Foreskin melanocyte (primary cell): ENCODE measurements at places on chromosomes 3 and 15.

- no peak for DNase-seq
Observed at GRCh38 chr3:126509597-126510307, 7.8 kb downstream of the UROC1 start.

GRCh38 chr15:47485419-47485818 lies 231.9 kb upstream of the SEMA6D start:
- DNase-seq = no peak

DNA sequence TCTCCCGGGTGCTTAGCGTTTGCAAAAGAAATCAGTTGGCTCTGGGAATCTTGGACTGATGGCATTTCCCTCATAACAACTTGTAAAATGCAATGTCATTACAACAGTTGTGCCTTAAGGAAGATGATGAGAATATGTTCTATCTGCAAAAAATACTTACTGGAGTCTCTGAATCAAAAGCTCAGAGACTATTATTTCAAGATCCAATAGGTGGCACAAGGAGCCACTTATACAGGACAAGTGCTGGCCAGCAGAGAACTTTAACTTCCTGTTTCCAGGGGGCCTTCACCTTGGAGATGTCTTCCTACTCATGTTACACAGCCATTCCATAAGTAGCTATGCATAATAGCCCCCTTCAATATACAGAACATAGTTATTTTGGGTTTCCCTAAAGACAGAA lies 8.9 kb upstream of the RPS27L start:
- DNase-seq = no peak

DNA sequence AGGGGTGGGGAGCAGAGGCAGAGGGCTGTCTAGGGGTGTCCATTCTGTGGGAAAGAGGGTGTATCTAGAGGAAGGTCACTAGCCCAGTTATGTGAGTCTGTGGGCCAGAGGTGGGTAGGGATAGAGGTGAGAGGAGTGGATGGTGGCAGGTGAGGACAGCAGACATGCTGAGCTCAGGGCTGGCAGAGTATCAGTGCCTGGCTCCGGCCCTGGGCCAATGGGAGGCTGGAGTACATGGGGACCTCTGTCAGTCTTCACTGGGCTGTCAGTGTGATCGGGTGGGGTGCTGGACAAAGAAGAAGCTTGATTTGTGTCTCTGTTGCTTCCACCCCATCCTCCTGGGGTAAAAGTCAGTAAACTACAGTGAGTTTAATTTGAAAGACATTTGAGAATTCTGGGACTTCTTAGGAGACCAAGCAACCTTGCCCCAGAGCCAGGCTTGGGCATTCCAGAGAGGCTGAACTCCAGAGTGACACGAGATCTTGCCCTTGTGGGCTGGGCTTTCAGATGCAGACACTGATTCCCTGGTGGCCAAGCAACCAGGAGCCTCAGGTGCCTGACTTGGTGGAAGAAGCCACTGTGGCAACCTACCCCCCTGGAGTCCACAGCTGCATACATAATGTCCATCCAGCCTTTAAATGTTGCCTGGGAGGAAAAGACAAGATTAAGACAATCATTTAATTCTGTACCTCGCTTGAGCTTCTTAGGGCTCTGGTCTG lies 60.7 kb downstream of the EXOG start:
- DNase-seq = no peak

DNA sequence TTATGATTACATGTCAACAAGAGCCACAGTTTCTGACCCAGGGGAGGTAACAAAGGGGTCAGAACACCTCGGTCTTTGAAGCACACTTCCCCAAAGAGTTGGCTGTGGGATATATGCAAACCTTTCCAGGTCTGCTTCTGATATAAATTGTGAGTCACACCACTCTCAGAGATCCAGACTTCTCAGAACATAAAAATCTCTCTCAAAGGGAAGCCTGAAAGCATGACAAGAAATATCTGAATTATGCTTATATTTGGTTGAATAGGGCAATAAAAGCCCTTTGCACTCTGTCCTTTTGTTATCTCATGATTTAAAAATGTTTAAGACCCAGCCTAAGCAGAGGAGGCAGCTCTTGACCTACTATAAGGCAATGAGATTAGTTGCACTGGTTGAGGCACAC lies 56.8 kb downstream of the MYH15 start:
- no peak for DNase-seq

DNA sequence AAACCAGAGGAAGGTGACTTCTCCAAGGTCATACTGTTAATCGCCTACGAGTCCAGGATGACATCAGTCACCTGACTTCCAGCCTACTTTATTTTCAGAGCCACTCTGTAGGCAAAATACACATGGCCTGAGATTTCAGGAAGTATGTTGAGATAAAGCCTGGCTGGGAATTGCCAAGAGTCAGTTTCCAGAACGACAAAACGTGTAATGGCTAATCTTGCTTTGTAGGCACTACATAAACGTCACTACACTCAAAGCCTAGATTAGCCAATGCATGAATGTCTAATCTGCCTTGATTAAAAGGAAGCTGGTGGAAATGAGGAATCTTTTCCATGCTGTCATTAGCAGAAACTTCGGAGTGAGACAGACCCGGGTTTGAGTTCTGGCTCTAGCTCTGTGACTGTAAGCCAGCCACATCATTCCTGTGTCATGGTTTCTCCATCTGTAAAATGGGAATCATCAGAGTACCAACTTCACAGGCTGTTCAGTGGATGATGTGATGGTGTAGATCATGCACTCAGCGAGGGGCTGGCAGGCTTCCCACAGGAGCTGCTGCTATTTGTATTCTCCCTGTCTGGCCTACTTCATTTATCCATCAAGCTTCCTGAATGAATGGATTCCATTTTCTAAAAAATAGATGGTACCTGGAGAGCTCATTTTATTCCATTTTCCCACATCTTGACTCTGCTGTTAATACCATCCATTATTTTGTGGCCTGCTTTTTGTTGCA lies 241.9 kb downstream of the XXYLT1 start:
- no peak for DNase-seq

DNA sequence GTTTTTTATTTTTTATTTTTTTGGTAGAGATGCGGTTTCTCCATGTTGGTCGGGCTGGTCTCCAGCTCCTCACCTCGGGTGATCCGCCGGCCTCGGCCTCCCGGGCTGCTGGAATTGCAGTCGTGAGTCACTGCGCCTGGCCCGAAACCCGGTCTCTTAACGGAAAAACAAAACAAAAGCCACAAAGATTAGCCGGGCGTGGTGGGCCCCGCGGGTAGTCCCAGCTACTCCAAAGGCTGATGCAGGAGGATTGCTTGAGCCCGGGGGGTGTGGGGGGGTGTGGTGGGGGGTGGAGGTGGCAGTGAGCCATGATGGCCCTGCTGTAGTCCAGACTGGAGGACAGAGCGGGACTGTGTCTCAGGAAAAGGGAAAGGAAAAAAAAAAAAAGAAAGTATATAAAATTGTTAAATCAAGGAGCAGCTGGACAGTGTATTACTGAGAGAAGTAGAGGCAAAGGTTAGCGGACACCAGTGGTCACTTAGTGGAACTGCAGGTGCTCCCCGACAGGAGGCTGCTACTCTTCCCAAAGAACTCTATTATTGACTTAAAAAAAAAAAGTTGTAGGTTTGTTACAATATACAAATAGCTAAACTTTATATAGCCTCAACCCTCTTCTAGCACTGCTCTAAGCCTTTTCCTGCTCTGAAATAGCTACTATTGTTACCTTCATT lies 30.3 kb upstream of the TUBGCP5 start:
- DNase-seq = no peak

GRCh38 chr3:195731356-195731905 lies 10.7 kb downstream of the MUC20 start:
- no peak for DNase-seq

- DNase-seq = no peak
Observed at GRCh38 chr15:27382361-27383025, 411.5 kb downstream of the GABRG3 start.

GRCh38 chr3:106575029-106575428 lies 706.2 kb upstream of the CBLB start:
- DNase-seq = no peak

GRCh38 chr3:129665024-129665768 lies 58.7 kb upstream of the PLXND1 start:
- peak; percentile 26 for DNase-seq

GRCh38 chr3:148643389-148643840 lies 54.3 kb upstream of the AGTR1 start:
- DNase-seq = no peak

GRCh38 chr15:70319466-70319865 lies 221.7 kb upstream of the TLE3 start:
- no peak for DNase-seq

DNA sequence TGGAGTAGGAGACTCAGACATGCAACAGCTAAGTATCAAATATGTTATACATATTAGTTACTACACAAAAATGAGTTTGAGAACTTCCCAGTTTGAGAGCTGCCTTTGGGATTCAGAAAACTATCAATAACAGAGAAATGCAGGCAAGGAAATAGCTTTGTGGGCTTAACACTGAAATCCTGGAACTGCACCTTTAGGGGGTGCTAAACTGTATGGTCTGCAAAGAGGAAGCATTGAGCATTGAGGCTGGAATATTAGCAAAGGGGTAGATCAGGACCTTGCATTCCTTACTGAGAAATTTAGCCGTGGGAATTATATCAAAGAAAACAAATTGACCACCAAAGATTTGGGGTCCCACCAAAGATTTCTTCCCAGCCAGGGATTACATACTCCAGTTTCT lies 580.0 kb downstream of the ZNF385D start:
- peak; percentile 10 for DNase-seq

GRCh38 chr3:121490161-121490560 lies 55.6 kb downstream of the POLQ start:
- no peak for DNase-seq

DNA sequence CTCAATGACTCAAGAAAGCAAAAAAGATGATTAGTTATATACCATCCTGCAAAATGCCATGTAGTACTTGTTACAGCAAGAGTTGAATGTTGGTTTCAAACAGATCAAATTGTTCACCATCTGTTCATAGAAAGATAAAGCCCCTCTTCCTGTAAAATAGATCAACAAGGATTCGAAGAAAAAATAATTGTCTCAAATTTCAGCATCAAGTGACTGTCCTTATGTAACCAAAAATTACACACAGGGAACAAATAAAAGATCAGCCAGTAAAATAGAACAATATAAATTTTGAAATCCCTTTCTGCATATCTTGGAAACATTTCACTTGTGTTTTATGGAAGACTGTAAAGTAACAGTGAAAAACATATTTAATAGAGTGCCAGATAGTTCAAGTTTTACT lies 165.1 kb upstream of the STAC start:
- no peak for DNase-seq

GRCh38 chr3:178480274-178480673 lies 56.0 kb upstream of the KCNMB2 start:
- no peak for DNase-seq

DNA sequence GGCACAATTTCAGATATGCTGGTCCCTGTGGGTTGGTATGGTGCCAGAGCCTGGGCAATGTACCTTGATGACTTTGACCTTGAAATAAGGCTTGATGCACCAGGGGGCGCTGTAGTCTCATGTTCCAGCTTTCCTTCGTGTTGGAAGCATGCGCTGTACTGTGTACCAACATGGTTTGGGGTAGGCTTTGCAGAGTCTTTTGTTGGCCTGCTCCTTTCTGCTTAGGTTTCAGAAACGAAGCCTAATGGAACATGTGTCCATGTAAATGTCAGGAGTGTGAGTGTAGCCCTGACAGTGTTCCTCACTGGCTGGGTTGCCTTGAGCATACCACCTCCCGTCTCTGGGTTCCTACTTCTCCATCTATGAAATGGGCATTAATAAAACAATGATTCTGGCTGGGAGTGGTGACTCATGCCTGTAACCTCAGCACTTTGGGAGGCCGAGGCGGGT lies 3.6 kb upstream of the CCR4 start:
- peak; percentile 80 for DNase-seq

DNA sequence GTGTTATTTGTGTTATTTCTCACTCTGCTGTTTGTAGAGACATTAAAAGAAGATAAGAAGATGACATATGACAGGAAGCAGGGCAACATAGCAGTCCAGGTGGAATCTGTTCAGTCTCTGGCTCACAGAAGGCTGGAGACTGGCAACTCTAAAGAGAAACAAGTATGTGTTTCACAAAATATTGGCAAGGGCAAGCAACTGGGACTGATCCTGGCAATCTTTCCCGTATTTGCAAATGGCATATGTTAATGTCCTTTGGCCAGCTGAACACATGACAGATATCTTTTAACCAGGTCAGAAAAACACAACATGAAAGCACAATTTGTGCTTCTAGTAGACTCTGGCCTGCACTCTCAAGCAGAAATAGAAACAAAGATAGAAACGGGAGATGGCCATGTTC lies 1354.1 kb upstream of the EPHA6 start:
- no peak for DNase-seq

DNA sequence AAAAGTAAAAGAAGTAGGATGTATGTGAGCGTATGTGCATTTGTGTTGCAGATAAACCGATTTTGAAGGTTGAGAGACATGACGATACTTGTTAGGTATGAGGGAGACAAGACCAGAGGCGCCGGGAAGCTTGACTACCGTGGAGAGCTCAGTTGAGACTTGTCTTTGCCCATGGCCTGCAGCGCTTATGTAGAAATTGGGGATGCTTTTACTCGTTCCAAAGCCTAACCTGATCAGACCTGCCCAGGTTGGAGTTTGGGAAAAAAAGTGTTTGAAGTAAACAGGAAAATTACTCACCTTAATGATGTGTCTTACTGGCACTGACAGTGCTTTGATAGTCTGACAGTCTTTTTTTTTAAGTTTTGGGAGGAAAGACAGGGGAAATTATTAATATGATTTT lies 202.8 kb downstream of the TP63 start:
- no peak for DNase-seq
